ENCODE measurements at places on chromosomes 2 and 18. TPM values are rescaled to one million over a fixed set of nuclear protein-coding genes. Genes with fewer than 3 reads are reported as not detected.

Gene COL4A3
- total RNA-seq = 3.9 TPM

DNA sequence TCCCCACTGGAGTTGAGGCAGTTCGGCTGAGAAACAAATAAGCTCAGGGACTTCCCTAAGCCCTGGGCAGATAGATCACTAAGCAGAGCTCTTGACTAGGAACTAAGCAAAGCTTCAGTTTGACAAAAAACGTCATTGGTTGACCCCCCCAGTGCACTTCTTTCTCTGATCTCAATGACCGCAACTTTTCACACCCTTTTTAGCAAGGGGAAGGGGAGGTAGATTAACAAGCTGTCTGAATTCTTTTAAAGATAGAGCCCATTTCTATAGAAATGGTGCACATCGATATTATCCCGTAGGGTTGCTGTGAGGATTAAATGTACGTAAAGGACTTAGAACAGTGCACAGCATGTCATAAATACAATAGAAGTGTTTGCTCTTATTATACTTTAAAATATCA, 42.5 kb downstream of the PIEZO2 start:
- no peak for DNase-seq

GRCh38 chr2:238430781-238431180, 4.1 kb downstream of the ASB1 start:
- no peak for DNase-seq

DNA sequence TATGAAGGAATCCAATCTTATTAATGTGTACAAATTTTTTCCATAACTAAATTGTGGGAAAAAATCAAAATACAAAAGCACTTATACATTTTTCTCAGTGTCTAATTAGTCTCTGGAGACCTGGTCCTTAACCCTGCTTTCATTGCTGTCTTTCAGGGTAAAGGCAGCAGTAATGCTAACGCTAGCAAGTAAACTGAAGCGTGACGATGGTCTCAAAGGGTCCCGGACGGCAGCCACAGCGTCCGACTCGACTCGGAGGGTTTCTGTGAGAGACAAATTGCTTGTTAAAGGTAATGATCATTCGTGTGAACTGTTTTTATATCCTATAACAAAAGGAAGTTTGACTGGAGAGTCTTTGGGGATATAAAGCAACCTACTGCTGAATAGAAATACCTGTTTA, 6.1 kb downstream of the UBE2F start:
- no peak for DNase-seq

GRCh38 chr2:214031566-214031965, 379.3 kb upstream of the VWC2L start:
- DNase-seq = no peak
